ENCODE measurements at places on chromosomes 11 and 22. TPM values are rescaled to one million over a fixed set of nuclear protein-coding genes. Genes with fewer than 3 reads are reported as not detected.

The ACTN3 gene
- total RNA-seq, result not detected

The KRTAP5-2 gene
- not detected for total RNA-seq

DNA sequence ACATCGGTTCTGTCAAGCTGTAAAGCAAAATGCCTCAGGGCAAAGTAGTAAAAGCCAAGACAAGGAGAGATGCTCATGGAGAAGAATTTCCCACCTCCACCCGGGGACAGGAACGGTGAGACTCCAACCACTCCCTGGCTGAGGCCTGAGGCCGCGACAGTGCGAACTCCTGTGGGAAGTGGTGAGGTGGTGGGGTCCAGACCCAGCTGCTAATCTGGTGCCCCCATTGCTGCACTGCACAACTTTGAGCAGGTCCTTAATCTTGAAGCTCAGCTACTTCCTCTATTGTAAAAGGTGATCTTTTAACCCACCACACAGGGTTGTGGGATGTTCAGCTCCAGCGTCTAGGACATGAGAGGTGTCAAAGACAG, 83.9 kb downstream of the ZC3H12C start:
- DNase-seq, result no peak

The OR51B2 gene
- total RNA-seq, result not detected

GRCh38 chr11:128908391-128909246, 17.5 kb downstream of the KCNJ5 start:
- peak; percentile 73 for DNase-seq

GRCh38 chr11:70872955-70873735, 379.2 kb downstream of the SHANK2 start:
- DNase-seq, result no peak

The SCO2 gene
- not detected for total RNA-seq

The POU2F3 gene
- total RNA-seq, result not detected

The GPHA2 gene
- total RNA-seq, result not detected

DNA sequence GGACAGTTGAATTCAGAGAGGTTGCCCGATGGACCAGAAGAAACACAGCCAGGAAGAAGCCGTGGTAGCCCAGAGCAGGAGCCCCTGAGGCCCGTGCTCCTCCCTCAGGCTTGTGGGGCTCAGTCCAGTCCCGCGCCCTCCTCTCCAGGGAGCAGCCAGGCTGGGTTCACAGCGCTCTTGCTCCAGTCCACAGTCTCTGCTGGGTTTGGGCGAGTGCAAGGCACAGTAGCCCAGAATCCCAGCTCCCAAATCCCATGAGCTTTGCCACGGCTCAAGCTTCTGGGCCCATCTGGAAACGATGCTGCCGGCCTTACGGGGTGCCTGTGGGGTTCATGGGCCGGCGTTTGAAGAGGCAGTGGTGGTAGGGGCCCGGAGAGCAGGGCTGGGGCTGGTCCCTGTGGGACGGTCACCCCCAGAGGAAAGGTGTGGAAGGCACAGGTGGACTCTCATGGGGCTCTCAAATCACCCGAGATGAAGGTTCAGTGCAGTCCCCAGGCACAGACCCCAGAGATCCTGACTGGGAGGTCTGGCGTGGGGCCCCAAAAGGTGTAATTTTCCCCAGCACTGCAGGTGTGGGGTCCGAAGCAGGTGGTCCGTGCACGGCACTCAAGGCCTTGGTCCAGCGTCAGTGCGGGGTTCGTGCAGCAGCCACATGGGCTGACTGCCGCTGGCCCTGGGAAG, 30.6 kb upstream of the ATXN10 start:
- no peak for DNase-seq

The LRP4 gene
- total RNA-seq, result 22.0 TPM

DNA sequence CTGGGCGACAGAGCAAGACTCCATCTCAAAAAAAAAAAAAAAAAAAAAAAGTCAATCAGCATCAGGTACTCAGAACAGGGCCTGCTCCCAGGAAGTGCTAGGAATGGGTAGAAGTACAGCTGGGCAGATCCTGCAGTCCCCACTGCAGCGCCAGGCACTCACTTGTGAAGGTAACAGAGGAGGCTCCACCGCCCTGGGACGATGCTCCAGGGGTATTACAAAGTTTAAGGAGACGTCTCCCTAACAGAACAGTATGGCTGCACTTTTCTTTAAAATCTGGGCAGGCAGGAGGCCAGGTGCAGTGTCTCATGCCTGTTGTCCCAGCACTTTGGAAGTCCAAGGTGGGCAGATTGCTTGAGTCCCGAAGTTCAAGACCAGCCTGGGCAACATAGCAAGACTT, 1449.0 kb downstream of the BRD1 start:
- DNase-seq, result no peak

- no peak for DNase-seq
Measured at GRCh38 chr22:46783721-46784120, 21.3 kb downstream of the TBC1D22A start.

All from left ventricle myocardium inferior (tissue), 1 donor.